Activated T-cell treated with anti-CD3 and anti-CD28 coated beads, Interleukin-2, amount 50 U/mL, for 4 hours (primary cell): ENCODE measurements at places on chromosomes 7 and 10. TPM values are rescaled to one million over a fixed set of nuclear protein-coding genes. Genes with fewer than 3 reads are reported as not detected.

ZNF239 gene
- 8.9 TPM for total RNA-seq

CHN2 gene
- 1.1 TPM for total RNA-seq

MINDY4 gene
- 2.1 TPM for total RNA-seq

C10orf105 gene
- total RNA-seq, result 0.18 TPM

UCN3 gene
- not detected for total RNA-seq

ERVW-1 gene
- not detected for total RNA-seq

CACNA2D1 gene
- 0.24 TPM for total RNA-seq

TET1 gene
- 0.23 TPM for total RNA-seq

METTL27 gene
- total RNA-seq, result 0.69 TPM

RPP38 gene
- 27.2 TPM for total RNA-seq

CLEC5A gene
- not detected for total RNA-seq

PDK4 gene
- 0.18 TPM for total RNA-seq

FKBP6 gene
- not detected for total RNA-seq

DNA sequence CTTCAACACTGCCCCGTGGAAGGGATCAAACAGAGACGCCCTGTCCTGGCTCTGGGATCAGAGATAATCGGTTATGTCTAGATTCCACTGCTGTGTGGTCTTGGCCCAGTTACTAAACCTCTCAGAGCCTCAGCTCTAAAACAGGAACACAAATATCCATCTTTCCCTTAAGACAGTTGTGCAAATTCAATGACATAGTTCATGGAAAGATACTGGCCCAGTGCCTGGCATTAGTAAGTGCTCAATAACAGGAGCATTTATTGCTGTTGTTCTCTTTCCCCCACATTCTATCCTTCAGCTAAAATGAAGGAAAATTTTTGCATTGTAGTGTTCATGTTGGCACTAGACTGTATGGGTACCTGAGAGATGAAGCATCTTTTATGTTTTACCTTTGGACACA is 58.6 kb downstream of the TACC2 start:
- no peak for DNase-seq

- DNase-seq, result no peak
Measured at GRCh38 chr7:77631820-77632219, 64.4 kb upstream of the RSBN1L start.

DNA sequence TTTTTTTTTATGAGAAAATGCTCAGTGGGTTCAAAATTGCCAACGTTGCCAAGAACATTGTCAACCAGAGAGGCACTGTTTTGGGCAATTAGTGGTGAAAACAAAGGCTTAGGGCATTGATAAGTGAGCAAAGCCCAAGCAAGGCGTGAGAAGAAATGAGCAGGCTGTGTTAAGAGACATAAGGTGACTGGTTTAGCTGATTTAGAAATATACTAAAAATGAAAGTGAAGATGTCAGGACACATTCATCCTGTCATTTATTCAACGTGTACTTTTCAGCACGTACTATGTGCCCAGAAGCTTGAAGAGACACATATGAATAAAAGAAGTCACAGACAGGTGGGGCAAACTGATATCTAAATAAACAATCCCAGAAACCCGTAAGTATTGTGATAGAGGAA is 31.8 kb downstream of the AOAH start:
- no peak for DNase-seq

GRCh38 chr10:126639084-126639483 is 31.4 kb downstream of the C10orf90 start:
- no peak for DNase-seq

DNA sequence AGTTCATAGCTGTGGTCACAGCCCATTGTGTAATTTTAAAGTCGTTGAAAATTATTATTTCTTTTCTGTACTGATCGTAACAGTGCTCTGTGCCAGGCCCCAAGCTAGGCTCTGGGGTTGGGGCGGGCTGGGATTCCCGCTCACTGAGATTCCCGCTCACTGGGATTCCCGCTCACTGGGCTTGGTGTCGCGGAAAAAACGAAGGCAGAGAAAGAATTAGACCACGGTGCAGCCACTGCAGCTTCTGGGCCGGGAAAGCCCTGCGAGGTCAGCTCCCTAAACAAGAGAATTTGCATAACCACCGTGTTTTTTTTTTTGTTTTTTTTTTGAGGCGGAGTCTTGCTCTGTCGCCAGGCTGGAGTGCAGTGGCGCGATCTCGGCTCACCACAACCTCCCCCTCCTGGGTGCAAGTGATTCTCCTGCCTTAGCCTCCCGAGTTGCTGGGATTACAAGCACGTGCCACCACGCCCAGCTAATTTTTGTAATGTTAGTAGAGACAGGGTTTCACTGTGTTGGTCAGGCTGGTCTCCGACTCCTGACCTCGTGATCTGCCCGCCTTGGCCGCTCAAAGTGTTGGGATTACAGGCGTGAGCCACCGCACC is 31.2 kb downstream of the FOXK1 start:
- DNase-seq, result no peak

- no peak for DNase-seq
Measured at GRCh38 chr10:27446091-27446918, 57.8 kb upstream of the RAB18 start.

GRCh38 chr10:29345144-29345909 is 56.5 kb downstream of the LYZL1 start:
- no peak for DNase-seq

DNA sequence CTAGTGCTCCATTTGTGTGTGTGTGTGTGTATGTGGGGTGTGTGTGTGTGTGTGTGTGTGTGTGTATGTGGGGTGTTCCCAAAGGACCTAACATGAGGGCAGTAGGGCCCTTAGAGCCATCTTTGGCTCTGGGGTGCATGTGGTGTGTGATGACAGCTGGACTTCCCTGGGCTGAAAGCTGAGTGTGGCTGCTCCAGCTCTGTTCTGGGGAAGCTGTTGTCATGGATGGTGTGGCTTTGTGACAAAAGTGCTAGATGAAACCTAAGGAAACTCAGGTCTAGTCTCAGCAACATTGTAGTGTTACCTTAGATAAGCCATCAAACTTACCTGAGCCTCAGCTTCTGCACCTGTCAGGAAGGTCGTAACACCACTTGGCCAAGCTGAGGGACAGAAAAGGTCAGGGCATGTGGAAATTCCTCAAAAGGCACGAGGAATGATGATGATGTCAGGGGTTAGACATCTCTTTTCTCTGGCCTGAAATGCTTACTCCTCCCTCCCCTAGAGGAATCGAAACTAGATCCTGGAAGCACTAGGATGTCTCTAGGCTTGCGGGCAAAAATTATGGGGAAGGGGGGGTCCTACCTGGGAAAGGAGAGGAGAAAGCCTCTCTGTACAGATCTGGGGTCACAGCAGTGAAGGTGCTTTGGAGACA is 115.4 kb downstream of the RPS24 start:
- no peak for DNase-seq

DNA sequence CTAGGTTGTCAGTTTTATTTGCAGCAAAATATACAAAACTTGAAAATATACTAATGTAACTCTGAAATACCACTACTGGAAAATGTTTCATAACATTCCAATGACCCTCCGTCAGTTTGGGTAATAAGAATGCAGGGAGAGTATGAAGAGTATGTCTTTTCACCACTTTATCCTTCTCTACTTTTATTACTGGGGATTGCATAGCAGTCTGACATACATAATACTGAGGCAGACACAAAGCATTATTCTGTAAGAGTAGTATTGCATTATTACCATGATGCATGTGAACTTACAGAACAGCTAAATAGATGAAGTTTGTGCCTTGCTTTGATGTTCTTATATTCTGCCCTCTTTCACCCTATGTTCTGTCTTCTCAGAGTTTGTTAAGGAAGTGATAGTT is 151.8 kb upstream of the TPK1 start:
- no peak for DNase-seq

- DNase-seq, result no peak
Measured at GRCh38 chr7:140384894-140385545, 13.3 kb downstream of the SLC37A3 start.

GRCh38 chr7:99383791-99384370 is 9.4 kb downstream of the ARPC1B start:
- DNase-seq, result no peak

- no peak for DNase-seq
Measured at GRCh38 chr7:79452495-79453265, 787 bp downstream of the MAGI2 start.
